Upper lobe of left lung (tissue), 6 donors: ENCODE measurements at places on chromosomes 6 and 20. TPM values are rescaled to one million over a fixed set of nuclear protein-coding genes. Genes with fewer than 3 reads are reported as not detected.

The PPDPF gene
- total RNA-seq = 468 TPM

The OR2B6 gene
- not detected for total RNA-seq

The LY6G6C gene
- not detected for total RNA-seq

The NR2E1 gene
- total RNA-seq = not detected

DNA sequence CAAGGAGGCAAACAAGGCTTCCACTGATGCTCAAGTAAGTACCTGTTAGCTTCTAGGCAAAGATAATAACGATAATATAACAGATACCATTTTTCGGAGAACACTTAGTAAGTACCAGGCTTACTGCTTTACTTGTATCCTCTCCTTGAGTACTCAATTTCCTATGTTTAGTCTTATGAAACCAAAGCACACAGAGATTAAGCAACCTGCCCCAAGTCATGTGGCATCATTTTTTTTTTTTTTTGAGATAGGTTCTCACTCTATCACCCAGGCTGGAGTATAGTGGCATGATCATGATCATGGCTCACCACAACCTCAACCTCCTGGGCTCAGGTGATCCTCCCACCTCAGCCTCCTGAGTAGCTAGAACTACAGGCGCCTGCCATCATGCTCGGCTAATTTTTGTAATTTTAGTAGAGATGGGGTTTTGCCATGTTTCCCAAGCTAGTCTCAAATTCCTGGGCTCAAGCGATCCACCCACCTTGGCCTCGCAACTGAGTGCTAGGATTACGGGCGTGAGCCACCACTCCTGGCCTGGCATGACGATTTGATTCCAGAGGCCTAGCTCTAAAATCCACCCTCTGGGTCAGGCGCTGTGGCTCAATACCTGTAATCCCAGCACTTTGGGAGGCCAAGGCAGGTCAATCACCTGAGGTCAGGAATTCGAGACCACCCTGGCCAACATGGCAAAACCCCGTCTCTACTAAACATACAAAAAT, 14.0 kb downstream of the SPAG4 start:
- H3K4me1 ChIP-seq = no peaks in the 10 kb centered on the region

GRCh38 chr20:12581644-12582289, 427.0 kb upstream of the SPTLC3 start:
- DNase-seq = no peak
- H3K27ac ChIP-seq = no peak overlapping the region
- no peaks in the 10 kb centered on the region for H3K36me3 ChIP-seq
- H3K27me3 ChIP-seq = no peaks in the 10 kb centered on the region
- no peaks in the 10 kb centered on the region for H3K4me1 ChIP-seq

- no peaks in the 10 kb centered on the region for H3K4me1 ChIP-seq
- no peak for DNase-seq
- H3K36me3 ChIP-seq = no peaks in the 10 kb centered on the region
- no peak overlapping the region for H3K4me3 ChIP-seq
- H3K27me3 ChIP-seq = no peaks in the 10 kb centered on the region
- H3K27ac ChIP-seq = no peak overlapping the region
Measured at GRCh38 chr6:169188475-169188874, 65.2 kb downstream of the THBS2 start.

- DNase-seq = no peak
- no peaks in the 10 kb centered on the region for H3K36me3 ChIP-seq
- H3K4me1 ChIP-seq = no peaks in the 10 kb centered on the region
- H3K27me3 ChIP-seq = no peaks in the 10 kb centered on the region
- H3K4me3 ChIP-seq = no peak overlapping the region
Measured at GRCh38 chr6:151112130-151112529, 127.6 kb upstream of the AKAP12 start.

- DNase-seq = no peak
- H3K4me1 ChIP-seq = peaks cover 21% of the 10 kb centered on the region
- H3K27me3 ChIP-seq = no peaks in the 10 kb centered on the region
- no peak overlapping the region for H3K4me3 ChIP-seq
Measured at GRCh38 chr20:62800314-62801259, 4.0 kb upstream of the OGFR start.

DNA sequence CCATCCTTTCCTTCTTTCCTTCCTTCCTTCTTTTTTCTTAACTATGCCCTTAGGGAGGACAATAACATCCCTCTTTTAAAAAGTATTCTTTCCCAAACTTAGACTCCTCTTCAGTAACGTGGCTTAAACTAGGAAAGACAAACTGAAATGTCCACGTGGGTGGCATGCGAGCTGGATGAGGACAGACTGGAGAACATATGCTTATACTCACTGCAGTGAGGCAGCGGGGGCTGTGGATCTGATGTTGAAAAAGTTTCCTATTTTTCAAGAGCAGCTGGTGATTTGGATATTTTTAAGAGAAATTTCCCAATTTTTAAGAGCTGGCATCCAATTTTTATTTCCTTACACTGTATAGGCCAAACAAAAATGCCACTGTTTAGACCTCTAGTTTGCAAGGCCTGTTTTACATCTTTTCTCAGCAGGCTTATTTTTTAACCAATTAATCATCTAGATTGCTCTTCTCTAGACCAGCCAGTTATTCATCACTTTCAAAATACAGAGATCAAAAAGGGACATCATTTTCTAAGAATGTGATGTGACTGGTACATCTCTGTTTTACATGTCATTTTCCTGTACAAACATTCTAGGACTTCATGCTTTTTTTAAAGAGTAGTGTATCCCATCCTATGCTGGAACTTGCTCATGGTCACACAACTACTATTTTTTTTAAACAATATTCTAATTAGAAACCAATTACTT, 226.5 kb downstream of the BTBD9 start:
- H3K4me1 ChIP-seq = no peaks in the 10 kb centered on the region
- DNase-seq = no peak
- no peak overlapping the region for H3K4me3 ChIP-seq
- no peaks in the 10 kb centered on the region for H3K27me3 ChIP-seq
- H3K27ac ChIP-seq = no peak overlapping the region
- H3K36me3 ChIP-seq = no peaks in the 10 kb centered on the region
